Suppressor macrophage (primary cell): ENCODE measurements at places on chromosomes 13 and 19.
A peak's percentile ranks its signal among the peaks of the same experiment; 100 is the strongest.

GRCh38 chr13:95530178-95530577 lies 22.3 kb upstream of the CLDN10 start:
- DNase-seq: peak; percentile 38

DNA sequence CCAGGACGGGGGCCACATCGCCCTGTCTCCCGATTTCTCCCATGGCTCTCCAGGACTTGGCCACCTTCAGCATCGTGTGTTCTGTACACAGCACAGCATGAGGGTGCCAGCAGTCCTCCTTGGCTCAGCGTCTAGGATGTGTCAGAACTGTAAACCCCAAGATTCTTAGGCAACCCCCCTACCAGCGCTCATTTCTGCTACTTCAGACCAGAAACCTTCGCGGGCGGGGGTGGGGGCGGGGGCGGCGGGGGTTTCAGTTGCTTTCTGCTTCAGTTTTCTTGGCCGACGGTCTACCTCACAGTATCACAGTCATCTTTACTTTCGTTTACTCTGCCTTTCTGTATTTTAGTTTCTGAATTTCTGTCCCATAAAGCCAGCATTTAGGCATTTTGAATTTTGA lies 82.4 kb downstream of the GGACT start:
- no peak for DNase-seq

DNA sequence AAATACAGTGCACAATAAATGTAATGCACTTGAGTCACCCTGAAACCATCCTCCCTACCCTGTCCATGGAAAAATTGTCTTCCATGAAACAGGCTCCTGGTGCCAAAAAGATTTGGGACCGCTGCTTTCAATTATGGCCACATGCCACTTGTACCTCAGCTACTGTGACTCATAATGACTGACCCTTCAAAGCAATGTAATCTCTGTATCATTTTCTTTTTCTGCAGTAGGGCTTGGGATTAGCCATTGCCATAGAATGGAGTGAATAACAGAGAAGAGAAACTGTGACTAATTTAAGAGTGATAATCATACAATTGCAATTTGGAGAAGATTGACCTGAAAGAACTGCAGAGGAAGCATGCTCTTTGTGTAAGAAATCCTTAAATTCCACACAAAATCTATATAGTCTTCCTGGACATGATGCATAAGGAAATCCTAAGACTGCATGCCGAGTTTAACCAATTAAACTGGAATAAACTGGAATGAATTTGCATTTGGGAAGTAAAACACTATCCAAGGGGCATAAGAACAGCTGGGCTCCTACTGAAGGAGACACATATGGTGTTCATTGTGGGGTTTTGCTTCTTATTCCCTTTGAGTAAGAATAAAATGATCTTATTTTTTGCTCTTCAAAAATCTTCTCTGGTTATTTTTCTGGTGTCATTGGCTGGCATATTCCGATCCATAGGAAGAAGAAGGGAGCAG lies 59.5 kb upstream of the SLC7A1 start:
- DNase-seq: no peak

- peak; percentile 46 for DNase-seq
Measured at GRCh38 chr13:46864941-46865340, 31.9 kb downstream of the HTR2A start.

DNA sequence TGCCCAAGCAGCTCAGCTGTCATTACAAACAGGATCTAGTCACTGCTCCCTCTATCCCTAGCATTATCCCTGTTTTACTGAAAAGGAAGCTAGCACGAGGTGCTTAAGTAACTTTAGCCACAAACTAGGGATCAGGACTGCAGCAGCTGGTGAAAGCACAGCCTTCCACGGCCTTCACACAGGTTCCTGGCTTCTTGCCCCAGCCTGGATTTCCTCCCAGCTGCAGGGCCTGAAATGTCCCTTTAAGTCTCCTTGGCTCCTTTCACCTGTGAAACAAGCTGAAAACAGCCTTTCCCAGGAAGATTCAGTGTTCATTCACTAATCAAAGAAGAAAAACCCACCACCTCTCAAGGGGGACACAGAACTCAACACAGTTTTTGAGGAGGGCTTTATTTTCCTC lies 754.5 kb downstream of the DIAPH3 start:
- DNase-seq: no peak
